Neural progenitor cell (in vitro differentiated cells): ENCODE measurements at places on chromosomes 11 and 22.
A peak's percentile ranks its signal among the peaks of the same experiment; 100 is the strongest.

DNA sequence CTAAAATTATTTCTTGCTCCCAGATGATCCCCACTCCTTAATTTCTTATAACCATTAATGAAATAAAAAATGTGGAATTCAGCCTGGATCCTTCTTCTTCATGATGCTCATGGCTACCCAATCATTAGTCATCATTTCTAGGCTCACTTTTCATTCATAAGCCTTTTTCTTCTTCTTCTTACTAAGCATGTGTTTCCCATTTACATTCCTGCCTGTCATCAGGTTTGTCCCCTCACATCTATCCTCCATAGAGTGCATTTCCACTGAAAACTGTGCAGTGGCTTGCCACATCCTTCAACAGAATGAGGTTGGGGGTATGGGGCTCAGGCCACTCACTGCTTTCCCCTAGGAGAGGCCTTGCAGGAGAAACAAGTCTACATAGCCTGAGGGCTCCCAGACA, 35.8 kb upstream of the NTM start:
- no peak for DNase-seq

DNA sequence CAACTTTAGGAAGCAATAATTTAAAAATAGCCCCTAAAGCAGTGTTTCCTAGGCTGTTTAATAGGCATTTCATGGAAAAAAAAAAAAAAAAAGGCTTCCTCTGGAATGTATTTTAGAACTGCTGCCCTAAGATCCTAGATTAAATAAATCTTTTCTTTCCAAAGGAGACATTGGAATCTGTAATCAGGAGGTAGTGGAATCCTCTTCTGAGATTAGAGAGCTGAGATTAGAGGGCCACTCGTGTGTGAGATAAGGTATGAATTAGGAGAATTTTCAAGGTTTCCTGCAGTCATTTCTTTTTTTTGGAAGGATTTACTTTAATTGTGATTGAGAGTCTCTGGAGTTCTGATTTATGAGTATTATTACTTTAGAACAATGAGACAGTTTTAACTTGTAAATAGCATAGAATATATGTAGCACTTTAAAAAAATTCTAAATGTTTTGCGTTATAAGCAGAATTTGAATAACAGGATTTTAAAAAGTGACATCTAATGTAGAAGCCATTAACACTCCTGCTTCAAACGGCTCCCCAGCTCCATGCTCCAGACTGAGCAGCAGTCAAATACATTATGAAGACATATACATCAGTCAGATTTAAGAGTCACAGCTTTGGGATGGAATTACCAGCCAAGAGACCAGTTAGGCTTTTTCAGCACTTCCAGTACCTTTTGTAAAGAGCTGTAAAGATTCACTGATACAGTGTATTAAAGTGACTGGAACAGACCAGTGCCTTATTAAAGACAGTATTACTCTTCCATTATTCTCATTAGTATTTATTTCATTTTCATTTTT, 5.0 kb downstream of the EED start:
- DNase-seq = no peak

DNA sequence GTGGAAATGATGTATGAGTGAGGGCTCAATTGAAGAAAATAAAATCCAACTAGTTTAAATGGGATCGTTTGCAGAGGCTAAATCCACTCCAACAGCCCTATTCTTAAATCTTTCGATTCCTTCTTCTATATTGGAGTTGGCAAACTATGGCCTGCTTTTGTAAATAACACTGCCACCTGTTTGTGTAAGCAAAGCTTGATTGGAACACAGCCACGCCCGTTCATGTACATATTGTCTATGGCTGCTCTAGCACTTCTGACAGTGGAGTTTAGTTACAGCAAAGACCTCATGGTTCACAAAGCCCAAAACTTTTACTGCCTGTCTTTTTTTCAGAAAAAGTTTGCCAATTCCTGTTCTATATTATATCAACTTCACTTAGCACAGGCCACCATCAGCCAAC, 40.6 kb upstream of the RCN1 start:
- no peak for DNase-seq

GRCh38 chr11:17907046-17907445, 105.8 kb downstream of the SERGEF start:
- no peak for DNase-seq

- DNase-seq = no peak
Measured at GRCh38 chr11:111981270-111981669, 43.9 kb upstream of the DLAT start.

DNA sequence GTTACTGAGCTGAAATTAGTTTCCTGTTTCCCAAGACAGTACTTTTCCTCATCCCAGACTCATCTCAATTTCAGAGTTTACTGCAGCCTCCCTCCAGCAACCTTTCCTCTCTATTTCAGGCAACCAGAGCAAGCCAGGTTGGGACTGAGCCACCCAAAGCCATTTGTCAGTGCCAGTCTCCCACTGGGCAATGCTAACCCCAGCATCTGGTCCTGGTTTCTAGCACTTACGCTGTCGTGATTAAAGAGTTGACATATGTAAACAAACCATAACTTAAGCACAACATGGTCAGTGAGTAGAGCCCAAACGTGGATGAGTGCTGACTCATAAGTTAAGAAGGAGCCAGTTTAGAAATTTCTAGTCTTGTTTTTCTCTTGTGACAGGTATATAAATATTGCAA, 119.6 kb upstream of the BLID start:
- no peak for DNase-seq

DNA sequence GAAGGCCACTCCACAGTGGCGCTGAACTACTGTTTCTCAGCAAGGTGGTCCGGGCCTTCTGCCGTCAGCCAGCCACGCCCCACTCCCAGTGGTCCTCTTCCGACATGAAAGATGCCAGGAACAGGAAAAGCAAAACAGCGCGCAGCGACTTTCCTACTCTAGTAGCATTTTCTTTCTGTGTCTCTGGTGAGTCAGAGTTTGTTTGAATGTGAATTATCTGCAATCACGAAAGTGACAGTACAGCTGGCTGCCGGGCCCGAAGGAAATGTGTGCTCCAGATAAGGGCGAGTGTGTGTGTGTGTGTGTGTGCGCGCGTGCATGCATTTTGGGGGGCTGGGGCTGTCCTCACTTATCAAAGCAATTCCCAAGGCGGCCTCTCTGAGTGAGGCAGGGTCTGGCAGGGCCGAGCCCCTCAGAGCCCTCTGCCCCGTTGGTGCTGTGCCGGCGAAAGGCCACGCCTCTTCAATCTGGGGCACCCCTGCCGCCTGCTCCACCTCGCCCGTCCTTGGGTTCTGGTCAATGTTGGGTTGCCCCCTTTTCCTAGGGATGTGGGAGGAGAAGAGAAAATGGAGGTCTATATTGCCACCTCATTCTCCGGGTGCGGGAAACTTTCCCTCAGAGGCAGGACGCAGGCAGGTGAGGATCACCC, 288.5 kb downstream of the KIRREL3 start:
- no peak for DNase-seq

GRCh38 chr11:130849215-130849568, 67.1 kb downstream of the SNX19 start:
- DNase-seq = no peak

- DNase-seq = no peak
Measured at GRCh38 chr22:43006016-43006505, 8.9 kb downstream of the PACSIN2 start.

DNA sequence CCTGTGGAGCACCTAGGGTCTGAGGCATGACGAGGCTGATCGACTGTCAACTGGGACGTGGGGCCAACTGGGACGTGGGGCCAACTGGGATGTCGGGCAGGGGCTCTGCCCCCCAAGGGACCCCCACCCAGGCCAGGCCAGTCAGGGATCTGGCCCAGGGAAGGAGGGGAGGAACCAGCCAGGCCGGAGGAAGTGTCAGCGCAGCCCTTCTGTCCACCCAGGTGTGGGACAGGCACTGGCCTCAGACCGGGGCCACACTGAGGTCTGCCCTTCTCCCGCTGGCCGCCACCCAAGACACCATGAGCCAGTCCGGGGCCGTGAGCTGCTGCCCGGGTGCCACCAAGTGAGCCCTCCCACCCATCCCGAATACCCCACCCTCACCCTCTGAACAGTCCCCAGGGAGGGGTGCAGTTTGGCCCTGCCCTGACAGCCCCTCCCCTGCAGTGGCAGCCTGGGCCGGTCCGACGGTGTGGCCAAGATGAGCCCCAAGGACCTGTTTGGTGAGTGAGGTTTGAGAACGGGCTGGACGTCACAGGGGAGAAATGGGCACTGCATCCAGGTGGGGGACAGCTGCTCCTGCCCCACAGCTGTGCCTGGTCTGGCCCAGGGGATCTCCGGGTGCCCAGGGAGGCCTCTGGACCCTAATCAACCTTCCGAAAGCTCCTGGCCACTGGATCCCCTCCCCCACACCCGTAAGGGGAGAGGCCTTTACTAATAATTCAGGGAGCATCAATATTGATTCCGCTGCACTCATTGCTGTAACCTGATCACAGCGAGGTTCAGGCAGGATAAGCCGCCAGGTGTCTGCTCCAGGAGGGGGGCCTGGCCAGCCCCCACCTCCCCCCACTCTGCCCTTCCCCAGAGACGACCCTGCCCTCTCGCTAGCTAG, 3.3 kb downstream of the EPS8L2 start:
- DNase-seq = no peak

DNA sequence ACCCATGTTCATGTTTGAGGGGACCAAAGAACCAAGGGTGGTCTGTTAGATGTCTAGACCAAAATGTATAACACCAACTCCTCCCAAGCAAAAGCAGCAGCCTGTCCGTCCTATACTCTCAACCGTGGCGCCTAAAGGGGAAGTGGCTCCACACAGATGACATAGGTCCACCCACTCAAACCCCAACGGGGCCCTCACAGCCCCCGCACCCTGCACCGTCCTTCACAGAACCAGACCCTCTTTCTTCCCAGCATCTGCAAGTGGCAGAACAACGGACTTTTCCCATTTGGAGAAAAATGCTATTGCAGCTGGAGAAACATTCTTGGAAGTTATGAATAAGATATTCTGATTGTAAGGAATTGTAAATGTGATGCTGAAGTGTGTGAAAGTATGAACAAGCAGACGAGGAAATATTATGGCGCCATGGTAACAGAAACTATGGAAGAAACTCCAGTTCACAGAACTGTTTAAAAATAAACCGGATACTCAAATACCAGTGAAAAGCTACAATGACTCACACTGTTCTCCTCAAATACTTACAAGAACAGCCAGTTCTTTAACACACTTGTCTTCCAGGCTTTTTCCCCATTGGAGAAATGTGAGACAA, 76.5 kb upstream of the ARFGAP3 start:
- DNase-seq = no peak

- no peak for DNase-seq
Measured at GRCh38 chr22:37336579-37336978, 54.3 kb downstream of the CYTH4 start.

DNA sequence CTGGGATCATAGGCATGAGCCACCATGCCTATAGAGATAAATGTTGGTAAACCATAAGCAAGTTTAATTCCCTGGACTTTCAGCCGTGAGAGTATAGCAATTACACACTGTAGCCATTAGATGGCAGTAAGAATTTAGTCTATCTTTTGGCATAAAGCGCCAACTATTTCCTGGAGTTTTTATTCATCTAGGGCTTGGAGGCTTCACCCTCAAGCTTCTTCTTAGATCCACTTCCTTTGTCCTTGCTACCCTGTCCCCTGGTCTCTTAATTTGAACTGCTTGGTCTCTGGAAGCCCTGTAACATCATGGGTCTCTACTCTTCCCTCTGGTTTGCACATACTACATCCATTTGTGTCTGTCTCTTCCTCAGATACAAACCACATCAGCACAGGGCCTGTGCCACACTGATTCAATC, 38.2 kb downstream of the OR10A6 start:
- DNase-seq = peak; percentile 60

DNA sequence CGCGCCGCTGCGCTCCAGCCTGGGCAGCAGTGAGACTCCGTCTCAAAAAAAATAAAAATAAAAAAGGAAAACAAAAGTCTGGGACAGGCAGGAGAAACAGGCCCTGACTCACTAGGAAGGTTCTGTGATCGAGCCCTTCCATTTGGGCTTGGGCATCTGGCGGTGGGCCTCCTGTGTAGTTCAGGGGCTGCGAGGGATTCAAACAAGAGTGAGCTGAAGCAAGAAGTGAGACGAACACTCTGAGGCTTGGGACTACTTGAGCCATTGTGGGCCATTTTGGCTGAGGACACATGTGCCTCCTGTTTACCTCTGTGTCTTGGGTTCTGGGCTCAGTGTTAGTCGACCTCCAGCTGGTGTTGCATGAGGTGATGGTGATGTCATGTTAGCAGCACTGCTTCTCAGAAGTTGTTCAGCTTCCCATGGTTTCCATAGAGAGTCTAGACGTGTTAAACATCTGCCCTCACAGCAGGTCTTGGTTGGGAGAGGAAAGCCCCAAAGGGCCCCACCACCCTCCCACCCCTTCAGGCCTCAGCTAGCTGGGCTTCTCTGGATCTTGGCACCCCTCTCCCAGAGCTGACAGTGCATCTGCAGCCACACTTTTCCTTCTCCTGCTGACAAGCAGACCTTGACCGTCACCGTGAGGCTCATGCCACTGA, 57.8 kb downstream of the MED15 start:
- DNase-seq = no peak

GRCh38 chr22:23673826-23674690, 16.8 kb upstream of the RGL4 start:
- peak; percentile 7 for DNase-seq
